Urothelium cell line (cell line): ENCODE measurements at places on chromosomes 7 and 10.

GRCh38 chr10:21355591-21356011, 169.9 kb downstream of the SKIDA1 start:
- DNase-seq, result no peak

- no peak for DNase-seq
Measured at GRCh38 chr10:23376229-23376655, 31.6 kb upstream of the C10orf67 start.

- no peak for DNase-seq
Measured at GRCh38 chr10:90344226-90344625, 513.6 kb downstream of the HTR7 start.

DNA sequence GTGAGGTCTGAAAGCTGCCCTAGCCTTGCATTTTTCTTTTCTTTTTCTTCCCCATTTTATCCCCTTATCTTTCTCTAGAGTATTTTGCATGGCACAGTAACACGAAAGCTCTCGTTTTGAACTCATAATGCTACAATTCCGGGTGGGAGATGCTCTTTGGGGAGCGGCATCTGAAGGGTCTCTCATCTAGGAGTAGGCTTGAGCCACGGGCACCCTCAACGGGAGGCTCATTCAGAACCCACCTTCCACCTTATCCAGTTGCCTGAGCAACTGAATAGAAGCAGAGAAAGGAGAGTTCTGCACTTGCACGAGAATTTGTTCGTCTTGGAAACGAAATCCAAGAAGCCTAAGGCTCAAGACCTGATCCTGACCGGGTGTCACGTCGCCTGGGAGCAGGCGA, 603.5 kb upstream of the FOXK1 start:
- no peak for DNase-seq

GRCh38 chr10:126214021-126214420, 174.3 kb downstream of the ADAM12 start:
- DNase-seq, result no peak

DNA sequence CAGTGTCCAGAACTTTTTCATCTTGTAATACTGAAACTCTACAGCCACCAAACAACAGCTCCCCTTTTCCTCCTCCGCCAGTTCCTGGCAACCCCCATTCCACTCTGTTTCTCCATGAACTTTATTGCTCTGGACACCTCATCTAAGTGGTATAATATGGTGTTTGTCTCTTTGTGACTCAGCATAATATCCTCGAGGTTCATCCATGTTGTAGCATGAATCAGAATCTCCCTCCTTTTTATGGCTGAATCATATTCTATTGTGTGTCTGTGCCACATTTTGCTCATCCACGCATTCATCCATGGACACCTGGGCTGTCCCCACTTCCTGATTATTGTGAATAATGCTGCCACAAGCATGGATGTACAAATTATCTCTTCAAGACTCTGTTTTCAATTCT, 124.4 kb upstream of the FGFR2 start:
- DNase-seq, result no peak

DNA sequence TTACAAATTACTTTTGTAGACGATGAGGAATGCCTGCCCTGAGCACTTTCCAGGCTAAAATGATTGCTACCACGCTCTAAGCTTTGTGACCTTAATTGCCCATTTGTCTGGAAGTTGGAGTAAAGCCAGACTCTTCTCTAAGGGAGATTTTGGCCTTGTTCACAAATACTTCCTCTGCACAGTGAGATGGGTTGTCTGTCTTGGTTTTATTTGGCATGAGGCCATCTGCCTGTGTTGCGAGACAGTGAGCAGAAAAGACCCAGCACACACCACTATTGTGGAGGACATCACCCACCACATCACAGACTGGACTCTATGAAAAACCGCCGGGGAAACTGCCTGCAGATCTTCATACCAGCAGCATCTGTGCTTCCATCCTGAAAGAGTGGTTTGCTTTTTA, 138.4 kb downstream of the BICC1 start:
- DNase-seq, result peak; percentile 68

DNA sequence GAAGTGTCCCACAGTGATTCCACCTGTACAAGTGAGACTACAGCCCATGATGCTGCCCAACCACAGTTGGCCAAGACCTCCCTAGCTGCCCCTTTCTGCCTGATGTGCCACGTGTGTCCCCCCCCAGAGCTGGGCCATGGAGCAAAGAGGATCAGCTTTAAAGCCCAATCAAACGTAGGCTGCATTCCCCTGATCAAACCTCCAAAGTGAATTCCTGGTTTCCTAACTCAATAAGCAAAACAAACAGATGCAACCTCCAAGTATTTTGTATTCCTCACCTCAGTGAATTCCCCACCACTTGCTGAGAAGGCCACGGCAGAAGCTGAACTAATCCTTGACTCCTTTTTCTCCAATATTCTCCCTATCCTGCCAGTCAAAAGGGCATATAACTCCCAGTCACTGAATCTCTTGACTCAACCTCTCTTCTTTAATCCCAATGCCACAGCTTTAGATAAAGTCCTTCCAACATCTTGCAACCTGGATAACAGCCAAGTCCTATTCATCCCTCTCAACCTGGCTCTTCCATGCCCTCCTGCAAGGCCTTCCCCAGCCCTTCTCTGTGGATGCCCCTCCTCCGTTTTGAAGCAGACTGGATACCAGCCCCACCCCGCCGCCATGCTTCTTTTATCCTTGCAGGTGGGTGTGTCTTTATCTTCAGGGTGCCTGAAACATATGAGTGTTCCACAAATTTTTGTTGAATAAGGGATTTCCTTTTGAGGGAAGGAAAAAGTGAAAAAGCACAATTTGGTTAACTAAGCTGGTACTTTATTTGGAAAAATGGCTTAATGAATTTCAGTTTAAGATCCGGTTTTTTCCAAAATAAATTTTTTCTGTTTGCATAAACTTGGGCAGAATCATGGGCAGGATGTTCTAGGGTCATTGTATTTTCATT, 285.2 kb upstream of the MKLN1 start:
- no peak for DNase-seq

GRCh38 chr7:43198599-43199090, 86.2 kb downstream of the HECW1 start:
- no peak for DNase-seq

DNA sequence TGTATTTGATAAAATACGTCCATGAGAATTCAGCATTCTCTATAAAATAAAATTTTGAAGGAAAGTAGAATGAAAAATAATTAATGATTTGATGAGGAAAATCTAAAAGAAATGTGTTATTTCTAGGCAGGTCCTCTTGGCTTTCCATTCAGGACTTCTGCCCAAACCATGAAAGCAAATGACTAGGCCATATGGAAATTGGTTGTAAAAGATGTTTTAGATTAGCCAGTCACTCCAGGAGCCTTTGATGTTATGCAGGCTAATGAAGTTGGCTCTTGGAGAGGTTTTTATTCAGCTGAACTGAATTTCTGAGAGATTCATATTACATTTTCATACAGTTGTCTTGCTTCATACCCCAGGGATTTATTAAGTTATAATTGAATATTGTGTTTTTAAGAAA, 452.8 kb downstream of the SDK1 start:
- no peak for DNase-seq

GRCh38 chr10:84660450-84661159, 332.2 kb downstream of the CCSER2 start:
- DNase-seq, result no peak

GRCh38 chr7:140222814-140223213, 46.0 kb upstream of the KDM7A start:
- DNase-seq, result no peak

DNA sequence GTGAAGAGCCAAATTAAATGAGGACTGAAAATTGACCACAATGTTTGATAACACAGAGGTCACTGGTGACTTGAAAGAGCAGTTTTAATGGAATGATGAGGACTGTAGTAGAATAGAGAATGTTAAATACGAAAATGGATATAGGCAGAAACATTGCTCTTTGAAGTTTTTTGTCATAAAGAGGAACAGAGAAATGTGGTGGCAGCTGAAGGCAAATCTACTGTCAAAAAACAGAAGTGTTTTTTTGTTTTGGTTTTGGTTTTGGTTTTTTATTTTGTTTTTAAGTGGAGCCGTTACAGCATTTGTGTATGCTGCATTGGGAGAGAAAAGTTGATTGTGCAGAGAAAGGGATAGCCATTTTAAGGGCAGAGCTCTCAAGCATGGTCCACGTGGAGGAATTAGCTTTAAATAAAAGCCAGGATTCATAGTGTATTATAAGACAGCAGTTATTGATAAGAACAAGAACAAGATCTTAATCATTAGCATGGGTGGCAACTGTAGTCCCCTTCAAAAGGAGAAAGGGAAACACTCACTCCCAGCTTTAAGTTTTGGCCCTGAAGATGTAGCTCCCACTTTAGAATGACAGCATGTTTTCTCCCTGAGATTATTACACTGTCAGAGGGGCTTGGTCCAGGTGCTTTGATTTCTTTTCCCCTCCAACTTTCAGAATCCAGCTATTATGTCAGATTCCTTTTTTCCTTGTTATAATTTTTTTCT, 156.7 kb upstream of the BET1 start:
- no peak for DNase-seq

GRCh38 chr10:30490289-30491000, 56.5 kb downstream of the MAP3K8 start:
- DNase-seq, result no peak

- DNase-seq, result no peak
Measured at GRCh38 chr7:26853788-26854393, 10.5 kb downstream of the SKAP2 start.

GRCh38 chr7:99275496-99275895, 2.9 kb downstream of the MYH16 start:
- no peak for DNase-seq

GRCh38 chr7:33130184-33130583, 820 bp downstream of the BBS9 start:
- DNase-seq, result no peak

DNA sequence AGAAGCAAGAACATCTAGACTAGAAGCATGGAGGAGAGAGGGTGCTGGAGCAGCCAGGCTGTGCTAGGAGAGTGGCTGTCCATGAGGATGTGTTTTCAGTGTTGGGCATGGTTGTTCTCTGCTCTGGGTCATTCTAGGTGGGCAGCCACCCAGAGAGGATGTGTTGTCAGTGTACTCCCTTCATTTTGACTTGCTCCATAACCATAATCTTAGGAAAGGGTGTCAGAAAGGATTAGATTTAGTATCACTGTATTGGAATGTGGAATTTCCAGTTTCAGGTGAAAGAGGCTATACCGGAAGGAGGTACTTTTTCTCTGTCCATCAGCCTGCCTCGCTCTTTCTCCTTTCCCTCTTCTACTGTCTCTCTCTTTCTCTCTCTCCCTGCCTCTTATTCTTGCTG, 474.5 kb upstream of the PODXL start:
- no peak for DNase-seq

- no peak for DNase-seq
Measured at GRCh38 chr10:126186766-126187165, 201.5 kb downstream of the ADAM12 start.

DNA sequence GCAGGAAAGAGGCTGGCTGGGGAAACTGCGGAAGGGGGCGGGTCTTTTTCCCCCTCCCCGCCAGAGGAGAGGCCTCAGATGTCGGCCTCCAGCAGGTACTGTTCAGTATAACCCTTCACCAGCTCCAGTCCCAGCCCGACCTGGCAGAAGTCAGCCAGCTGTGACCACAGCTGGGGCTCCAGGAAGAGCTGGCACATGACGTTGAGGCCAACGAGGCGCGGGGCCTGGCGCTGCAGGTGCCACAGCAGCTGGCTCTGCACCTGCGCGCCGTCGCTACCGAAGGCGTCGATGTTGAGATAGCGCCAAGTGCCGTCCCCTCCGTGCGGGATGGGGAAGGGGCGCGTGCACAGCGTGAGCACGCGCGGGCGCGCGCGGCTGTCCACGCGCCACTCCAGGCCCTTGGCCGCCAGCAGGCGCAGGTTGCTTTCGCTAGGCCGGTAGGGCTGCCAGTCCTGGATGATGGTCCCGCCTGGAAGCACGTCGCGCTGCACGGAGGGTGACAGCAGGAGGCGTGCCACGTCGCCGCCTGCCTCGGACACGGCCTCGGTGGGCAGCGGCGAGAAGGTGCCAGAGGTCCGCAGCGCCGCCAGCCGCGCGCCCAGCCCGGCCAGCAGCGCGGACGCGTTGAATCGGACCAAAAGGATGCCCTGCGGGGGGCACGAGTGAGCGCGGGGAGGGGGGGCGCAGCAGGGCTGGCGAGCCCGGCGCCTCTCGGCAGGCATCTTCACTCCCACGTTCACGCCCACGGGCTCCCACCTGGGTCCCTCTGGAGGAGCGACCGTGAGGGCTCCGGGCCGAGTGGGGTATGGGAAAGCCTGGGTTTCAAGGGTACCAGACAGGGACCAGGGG, 6.9 kb upstream of the VGF start:
- no peak for DNase-seq

DNA sequence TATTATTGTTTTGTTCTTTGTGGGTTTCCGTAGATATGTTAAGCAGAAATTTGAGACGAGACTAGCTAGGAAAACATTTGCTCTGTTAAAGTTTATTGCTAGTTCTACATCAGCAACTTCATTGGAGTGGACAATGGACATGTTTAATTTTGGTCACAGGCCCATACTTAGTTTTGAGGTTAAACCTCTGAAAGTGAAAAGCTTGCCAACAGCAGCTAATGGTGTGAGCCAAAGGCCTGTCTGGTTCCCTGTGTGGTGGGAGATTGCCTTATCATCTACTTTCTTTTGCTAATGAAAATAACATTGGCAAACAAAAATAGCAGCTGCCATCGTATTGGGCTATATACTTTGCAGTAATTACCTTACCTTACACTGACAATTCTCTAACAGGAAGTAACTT, 388.4 kb upstream of the FZD8 start:
- DNase-seq, result no peak

DNA sequence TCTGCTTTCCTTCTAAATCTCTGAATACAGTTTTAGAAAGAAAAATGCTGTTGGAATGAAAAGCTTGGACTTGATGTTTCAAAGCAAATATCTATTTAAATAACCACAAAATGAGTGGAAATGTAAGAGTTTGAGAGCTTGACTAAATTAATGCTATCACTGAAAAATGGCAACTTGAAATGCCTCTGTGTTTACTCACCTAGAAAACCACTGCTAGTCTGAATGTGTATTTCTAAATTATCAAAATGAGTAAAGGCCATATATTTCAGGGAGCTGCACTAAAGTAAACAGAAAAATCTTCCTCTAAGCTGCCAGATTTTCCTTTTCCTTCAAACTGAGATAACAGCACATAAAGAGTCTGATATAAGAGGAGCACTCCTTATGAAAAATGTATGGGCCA, 87.9 kb downstream of the DPY19L1 start:
- no peak for DNase-seq

DNA sequence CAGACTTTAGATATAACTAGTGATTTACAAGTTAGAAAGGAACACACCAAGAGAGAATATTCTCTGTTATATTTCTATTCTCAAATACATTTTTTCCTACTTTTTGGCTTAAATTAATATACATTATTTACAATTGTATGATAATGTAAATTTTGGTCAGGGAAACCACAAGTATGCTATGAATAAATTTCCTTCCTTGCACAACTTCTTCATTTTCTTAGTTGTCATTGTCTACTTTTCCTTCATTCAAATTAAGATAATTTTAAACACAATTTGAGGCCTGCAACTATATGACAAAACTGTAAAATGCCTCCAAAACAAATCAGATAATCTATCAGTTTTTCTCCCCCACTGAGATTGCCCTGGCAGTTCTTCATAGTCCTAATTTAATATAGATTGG, 131.3 kb downstream of the CDK14 start:
- no peak for DNase-seq
